SW480 (cell line): ENCODE measurements at places on chromosomes 6 and 20.

DNA sequence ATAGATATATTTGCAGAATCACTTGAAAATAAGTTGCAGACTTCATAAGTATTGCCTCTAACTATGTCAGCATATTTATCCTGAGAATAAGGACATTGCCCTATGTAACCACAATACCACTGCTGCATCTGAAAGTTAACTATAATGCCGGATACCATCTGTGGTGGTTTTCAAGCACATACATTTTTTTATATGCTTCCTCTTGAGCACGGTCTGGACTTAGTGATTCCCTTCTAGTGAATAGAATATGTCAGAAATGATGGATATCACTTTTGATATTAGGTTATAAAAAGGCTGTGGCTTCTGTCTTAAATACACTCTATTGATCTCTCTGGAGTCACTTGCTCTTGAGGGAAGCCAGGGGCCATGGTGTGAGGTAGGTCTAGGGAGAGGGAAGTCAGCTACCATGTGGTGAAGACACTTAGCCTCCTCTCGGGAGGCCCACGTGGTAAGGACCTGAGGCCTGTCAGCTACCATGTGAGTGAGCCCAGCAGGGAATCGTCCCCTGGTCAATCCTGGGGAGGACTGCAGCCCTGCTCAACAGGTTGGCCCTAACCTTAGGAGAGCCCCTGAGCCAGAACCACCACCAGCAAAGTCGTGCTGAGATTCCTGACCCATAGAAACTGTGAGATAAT is 57.5 kb downstream of the CCDC170 start:
- DNase-seq: no peak

GRCh38 chr6:122049341-122049740 is 350.1 kb upstream of the HSF2 start:
- DNase-seq: no peak

DNA sequence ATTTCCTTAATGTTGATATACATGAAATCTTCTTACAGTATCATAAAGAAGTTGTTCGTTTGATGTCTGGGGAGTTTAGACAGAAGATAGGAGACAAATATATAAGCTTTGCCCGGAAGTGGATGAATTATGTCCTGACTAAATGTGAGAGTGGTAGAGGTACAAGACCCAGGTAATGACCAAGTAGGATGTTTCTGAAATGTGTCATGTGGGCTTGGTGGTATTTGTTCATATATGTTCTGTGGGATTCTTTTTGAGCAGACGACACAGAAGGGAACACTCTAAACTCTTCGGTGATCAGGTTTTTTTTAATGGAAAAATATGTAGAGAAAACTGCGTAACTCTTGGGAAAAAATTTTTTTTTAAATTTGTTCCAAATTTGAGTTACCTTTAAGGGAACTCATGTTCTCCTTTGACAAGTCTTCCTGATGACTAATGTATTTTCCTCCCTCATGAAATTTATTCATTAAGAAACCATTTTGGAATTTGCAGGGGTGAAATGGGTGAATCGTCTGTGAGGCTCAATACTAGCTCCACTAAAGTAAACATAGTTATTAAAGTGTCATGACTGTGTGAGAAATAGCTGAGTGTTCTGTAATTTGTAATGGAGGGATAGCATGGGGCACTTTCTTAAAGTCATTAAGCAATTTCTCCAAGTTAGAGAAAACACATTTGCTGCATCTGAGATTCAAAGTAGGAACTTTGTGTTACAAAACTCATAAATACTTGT is 100.6 kb downstream of the MAP3K4 start:
- no peak for DNase-seq

GRCh38 chr20:24668384-24668702 is 198.9 kb downstream of the SYNDIG1 start:
- no peak for DNase-seq

DNA sequence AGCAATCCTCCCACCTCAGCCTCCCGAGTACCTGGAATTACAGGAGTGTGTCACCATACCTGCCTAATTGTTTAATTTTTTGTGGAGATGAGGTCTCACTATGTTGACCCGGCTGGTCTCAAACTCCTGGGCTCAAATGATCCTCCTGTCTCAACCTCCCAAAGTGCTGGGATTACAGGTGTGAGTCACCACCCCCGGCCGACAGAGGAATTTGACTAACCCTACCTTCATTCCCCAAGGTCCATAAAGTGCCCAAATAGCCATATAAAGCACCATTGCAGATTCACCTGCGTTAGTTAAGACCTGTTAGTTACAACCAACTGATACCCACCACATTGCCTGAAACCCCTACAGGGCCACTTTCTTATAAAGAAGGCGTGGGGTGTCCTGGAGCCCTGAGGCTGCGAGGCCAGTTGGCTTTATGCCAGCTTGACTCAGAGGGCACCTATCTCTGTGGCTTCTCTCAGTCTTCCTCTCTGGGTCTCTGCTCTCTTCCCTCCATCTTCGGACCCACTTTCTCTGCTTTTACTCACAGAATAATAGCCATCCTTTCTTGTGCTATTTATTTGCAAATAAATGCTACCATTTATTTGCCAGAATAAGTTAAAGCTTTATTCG is 65.6 kb downstream of the SLC2A10 start:
- DNase-seq: no peak

GRCh38 chr20:17536944-17537444 is 5.8 kb upstream of the BFSP1 start:
- DNase-seq: peak; percentile 93

GRCh38 chr6:150588888-150589499 is 10.7 kb upstream of the PLEKHG1 start:
- DNase-seq: no peak

DNA sequence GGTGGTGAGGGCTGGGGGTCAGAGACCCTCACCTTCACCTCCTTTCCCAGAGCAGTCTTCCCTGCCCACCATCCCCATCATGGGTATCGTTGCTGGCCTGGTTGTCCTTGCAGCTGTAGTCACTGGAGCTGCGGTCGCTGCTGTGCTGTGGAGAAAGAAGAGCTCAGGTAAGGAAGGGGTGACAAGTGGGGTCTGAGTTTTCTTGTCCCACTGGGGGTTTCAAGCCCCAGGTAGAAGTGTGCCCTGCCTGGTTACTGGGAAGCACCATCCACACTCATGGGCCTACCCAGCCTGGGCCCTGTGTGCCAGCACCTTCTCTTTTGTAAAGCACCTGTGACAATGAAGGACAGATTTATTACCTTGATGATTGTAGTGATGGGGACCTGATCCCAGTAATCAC is 2.1 kb downstream of the HLA-G start:
- DNase-seq: no peak

- DNase-seq: peak; percentile 55
These were observed 32.6 kb upstream of the PHACTR3 start for GRCh38 chr20:59571551-59572314.

- DNase-seq: no peak
These were observed 1279.0 kb upstream of the MAP3K7 start for GRCh38 chr6:91865889-91866288.

- DNase-seq: no peak
These were observed 29.6 kb downstream of the SUMO4 start for GRCh38 chr6:149429427-149430360.

DNA sequence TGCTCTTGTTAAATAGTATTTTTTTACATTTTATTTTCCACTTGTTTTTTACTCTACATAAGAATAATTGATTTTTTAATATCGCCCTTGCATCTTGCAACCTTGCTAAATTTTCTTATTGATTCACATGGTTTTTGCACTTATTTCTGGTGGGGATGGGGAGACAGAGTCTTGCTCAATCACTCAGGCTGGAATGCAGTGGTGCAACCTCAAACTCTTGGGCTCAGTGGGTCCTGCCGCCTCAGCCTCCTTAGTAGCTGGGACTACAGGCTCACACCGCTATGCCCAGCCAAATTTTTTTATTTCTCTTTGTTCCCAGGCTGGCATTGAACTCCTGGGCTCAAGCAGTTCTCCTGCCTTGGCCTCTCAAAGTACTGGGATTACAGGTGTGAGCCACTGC is 30.3 kb downstream of the LIN28B start:
- no peak for DNase-seq

GRCh38 chr6:49531774-49532569 is 18.5 kb upstream of the C6orf141 start:
- DNase-seq: peak; percentile 87
